ENCODE measurements at places on chromosomes 4 and X.
A peak's percentile ranks its signal among the peaks of the same experiment; 100 is the strongest.

- DNase-seq = no peak
Measured at GRCh38 chr4:112119353-112119783, 25.9 kb upstream of the FAM241A start.

DNA sequence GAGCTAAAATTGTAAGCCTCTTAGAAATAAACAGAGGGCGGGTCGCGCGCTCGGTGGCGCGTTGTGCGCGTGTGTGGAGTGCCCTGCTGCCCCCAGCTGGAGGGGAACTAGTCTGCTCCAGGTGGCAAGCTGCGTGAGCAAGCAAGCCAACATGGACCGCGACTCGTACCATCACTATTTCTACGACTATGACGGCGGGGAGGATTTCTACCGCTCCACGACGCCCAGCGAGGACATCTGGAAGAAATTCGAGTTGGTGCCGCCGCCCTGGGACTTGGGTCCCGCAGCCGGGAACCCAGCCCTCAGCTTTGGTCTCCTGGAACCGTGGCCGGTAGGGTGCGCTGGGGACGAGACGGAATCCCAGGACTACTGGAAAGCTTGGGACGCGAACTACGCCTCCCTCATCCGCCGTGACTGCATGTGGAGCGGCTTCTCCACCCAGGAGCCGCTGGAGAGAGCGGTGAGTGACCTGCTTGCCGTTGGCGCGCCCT is 66.1 kb downstream of the DNAAF6 start:
- no peak for DNase-seq

DNA sequence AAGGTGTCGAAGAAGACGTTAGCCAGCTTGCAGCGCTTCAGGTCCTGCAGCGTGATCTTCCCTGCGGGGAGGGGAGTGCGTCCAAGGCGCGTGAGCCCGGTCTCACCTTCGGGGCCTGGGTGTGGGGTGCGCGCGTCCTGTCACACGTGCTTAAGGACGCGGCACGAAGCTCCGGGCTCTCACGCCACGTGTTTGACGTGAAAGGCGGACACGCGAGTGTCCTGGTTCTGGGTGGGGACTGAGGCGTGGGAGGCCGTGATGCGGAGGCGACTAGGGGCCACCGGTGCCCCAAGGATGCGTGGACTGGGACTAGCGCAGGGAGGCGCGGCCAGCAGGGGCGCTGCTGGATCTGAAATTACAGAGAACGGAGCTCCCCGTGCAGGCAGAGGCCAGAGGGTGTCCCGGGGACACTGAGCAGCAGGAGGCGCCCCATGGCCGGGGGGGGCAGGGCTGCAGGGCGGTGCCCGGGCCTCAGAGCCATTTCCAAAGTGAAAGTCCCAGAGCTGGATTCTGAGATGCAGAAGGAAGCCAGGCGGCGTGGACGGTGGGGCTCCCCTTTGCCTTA is 20.3 kb upstream of the GTPBP6 start:
- no peak for DNase-seq

GRCh38 chr4:98452091-98452490 is 190.9 kb downstream of the RAP1GDS1 start:
- no peak for DNase-seq

DNA sequence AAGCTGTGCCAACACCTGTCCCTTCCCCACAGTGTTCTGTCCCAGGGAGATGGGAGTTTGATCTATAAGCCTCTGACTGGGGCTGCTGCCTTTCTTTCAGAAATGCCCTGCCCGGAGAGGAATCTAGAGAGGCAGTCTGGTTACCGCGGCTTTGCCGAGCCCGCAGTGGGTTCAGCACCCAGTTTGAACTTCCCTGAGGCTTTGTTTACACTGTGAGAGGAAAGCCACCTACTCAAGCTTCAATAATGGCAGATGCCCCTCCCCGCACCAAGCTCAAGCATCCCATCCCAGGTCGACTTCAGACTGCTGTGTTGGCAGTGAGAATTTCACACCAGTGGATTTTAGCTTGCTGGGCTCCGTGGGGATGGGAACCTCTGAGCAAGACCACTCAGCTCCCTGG is 33.3 kb upstream of the ARSJ start:
- peak; percentile 27 for DNase-seq

DNA sequence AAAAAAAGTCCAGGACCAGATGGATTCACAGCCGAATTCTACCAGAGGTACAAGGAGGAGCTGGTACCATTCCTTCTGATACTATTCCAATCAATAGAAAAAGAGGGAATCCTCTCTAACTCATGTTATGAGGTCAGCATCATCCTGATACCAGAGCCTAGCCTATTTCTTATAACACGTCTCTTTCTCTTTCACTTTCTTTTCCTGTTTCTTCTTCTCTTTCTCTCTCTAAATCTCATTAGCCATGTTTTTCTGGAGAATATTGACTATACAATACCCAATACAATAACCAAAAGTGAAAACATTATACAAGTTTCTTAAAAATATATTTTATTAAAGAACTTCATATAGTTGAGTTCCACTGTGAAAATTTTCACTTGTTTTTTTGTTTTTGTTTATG is 1154.9 kb upstream of the PCDH7 start:
- DNase-seq = no peak

DNA sequence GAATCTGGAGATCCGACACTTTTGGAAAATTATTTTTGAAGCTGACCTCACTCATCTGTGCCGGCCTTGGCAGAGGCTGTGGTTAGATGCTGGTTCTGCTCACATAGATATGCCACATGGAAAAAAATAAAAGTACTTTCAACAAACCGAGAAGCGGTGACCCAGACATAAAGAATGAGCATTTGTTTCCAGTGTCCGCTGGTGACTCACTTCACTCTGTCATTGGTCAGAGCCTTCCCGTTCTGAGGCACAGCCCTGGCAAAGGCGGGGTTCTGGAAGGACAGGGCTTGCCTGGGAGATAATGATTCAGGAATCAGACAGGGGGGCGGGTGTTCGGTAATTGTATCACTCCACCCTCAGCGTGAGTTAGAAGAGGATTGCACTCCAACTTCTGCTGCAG is 172.4 kb upstream of the MXRA5 start:
- no peak for DNase-seq

DNA sequence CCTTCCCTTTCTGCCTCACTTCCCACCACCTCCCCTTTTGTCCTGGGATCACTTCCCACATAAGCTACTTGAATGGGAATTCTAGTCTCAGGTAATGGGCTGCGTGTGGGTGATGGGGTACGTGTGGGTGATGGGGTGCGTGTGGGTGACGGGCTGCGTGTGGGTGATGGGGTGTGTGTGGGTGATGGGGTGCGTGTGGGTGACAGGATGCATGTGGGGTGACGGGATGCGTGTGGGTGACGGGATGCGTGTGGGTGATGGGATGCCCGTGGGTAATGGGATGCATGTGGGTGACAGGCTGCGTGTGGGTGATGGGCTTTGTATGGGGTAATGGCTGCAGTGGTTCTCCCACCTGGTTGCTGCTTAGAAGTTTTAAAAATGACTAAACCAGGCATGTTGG is 43.6 kb downstream of the EVC2 start:
- no peak for DNase-seq
